Stimulated activated naive CD4-positive, alpha-beta T cell treated with Interleukin-2 at 50 U/mL for 16 hours (primary cell): ENCODE measurements at places on chromosomes 2 and 18.

- DNase-seq = no peak
Observed at GRCh38 chr2:176479961-176480360, 210.7 kb downstream of the MTX2 start.

DNA sequence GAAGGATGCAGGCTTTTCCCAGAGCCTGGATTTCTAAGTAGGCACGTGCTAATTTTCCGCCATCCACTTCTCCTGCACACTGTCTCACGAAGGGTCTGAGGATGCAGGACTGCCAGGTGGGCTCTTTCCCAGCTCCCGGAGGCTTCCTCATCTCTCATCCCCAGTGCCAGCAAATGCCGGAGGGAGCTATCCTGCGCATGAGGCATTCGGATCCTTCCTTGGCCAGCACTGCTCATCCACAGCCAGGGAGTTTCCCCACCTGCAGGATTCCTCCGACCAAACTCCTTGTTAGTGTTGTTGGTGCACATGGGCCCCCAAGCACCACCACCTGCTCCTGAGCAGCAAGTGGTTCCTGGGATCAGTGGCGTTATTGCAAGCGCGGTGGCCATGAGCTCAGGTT lies 5.0 kb downstream of the CNDP1 start:
- no peak for DNase-seq

GRCh38 chr2:8872821-8873432 lies 35.5 kb upstream of the KIDINS220 start:
- no peak for DNase-seq

DNA sequence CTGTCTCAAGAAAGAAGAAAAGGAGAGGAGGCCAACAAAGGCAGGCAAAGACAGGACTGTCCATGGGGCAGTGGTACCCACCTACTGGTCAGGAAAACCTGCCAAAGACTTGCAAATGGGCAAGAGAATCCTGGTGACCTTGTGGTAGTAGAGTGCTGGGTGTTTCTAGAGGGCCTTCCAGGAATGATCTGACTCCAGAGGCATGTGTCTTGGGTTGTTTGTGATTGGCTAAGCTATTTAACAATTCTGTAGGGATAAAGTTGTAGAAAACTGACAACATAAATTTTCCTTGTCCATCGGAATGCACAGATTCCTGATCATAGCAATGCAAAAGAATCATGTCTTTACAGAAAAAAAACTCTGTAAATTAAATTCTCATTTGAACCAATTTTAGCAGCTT lies 68.5 kb upstream of the ZNF532 start:
- no peak for DNase-seq

- no peak for DNase-seq
Observed at GRCh38 chr2:120780402-120780801, 44.7 kb downstream of the GLI2 start.

GRCh38 chr18:79245517-79246001 lies 150.2 kb upstream of the NFATC1 start:
- DNase-seq = peak; percentile 27

- DNase-seq = no peak
Observed at GRCh38 chr2:51888120-51888519, 856.2 kb upstream of the NRXN1 start.

DNA sequence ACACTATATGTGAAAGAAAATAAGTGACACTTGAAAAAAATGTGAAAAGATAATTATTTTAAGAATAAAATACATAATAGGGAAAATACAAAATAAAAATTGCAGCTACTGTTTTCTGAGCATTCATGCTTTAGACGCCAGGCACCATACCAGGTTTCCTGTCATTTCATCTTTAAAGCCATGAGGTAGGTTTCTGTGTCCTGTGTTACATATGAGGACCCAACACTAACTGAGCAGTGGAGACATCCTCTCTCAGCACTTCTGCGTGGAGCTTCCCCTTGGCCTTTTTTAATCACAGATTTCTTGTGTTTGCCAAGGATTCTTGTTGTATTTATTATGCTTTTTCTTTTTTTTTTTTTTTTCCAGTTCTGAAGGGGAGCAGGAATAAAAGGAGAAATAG lies 117.3 kb downstream of the FAM117B start:
- no peak for DNase-seq

- no peak for DNase-seq
Observed at GRCh38 chr2:171310889-171311288, 122.9 kb downstream of the METTL8 start.

GRCh38 chr2:238891457-238892203 lies 43.7 kb downstream of the TWIST2 start:
- DNase-seq = no peak

DNA sequence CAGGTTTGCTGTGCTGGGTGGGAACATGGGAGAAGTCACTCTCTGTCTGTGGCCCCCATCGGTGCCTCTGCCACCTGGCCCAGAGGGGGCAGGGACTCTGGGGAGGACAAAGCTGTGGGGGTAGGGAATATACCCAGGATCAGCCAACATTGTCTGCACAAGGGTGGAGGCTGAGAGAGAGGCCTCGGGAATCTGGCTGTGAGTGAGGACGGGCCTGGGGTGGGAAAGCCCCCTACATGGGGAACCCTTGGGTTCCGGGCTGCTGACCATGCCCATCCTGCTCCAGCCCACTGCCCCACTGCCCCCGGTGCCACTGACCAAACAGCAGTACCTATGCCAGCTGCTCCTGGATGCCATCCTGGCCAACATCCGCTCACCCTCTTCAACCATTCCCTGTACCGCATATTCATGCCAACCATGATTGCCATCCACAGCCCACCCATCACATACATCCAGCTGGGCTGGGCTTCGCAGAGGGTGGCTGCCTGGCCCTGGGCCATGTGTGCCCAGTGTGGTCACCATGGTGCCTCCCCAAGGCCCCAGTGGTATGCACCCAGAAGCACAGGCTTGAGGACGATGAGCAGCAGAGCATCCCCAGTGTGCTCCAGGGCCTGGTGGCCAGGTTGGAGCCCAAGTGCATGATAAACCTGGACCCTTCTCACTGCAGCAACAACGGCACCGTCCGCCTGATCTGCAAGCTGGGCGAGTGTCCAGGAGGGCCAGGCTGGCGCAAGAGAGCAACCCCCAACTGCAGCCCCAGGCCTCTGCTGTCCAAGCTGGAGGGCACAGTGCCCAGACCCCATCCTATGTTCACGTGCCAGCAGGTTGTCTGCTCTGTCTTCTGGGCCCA lies 6.9 kb upstream of the POTEF start:
- DNase-seq = no peak

- no peak for DNase-seq
Observed at GRCh38 chr2:11839916-11840315, 93.5 kb downstream of the LPIN1 start.

- DNase-seq = no peak
Observed at GRCh38 chr2:202425036-202425435, 48.9 kb downstream of the BMPR2 start.

GRCh38 chr2:110820128-110820527 lies 87.8 kb downstream of the ACOXL start:
- no peak for DNase-seq

- DNase-seq = no peak
Observed at GRCh38 chr2:236830926-236831325, 254.8 kb upstream of the COPS8 start.

GRCh38 chr2:144509001-144509878 lies 10.7 kb downstream of the ZEB2 start:
- DNase-seq = no peak

GRCh38 chr2:75710220-75710576 lies 517 bp downstream of the GCFC2 start:
- no peak for DNase-seq

DNA sequence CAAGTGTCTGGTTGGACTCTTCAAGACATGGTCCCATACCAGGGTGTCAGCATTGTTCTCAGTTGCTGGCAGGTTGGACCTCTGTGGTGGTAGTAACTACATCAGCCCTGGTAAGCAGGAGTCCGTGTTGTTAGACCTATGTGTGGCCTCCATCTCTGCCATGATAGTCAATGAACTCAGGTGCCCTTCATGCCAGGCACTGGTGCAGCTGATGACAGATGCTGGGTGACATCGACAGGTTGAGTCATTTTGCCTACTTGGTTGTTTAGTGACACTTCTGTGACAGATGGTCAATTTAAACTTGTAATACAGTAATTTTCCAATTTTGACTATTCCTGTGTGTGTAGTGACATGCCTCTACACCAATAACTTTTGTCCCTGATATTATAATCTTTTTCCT lies 189.7 kb downstream of the SP3 start:
- DNase-seq = no peak

GRCh38 chr2:236607471-236608187 lies 38.0 kb downstream of the ACKR3 start:
- DNase-seq = no peak

DNA sequence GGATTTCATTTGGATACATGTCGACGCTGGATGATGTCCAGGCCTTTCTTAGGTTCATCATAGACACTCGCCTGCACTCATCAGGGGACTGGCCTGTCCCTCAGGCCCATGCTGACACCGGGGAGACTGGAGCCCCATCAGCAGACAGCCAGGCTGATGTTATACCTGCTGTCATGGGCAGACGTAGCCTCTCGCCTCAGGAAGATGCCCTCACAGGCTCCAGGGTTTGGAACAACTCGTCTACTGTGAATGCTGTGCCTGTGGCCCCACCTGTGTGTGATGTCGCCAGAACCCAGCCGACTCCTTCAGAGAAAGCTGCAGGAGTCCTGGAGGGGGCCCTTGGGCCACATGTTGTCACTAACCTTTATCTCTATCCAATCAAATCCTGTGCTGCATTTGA lies 28.3 kb downstream of the MOCOS start:
- DNase-seq = no peak

DNA sequence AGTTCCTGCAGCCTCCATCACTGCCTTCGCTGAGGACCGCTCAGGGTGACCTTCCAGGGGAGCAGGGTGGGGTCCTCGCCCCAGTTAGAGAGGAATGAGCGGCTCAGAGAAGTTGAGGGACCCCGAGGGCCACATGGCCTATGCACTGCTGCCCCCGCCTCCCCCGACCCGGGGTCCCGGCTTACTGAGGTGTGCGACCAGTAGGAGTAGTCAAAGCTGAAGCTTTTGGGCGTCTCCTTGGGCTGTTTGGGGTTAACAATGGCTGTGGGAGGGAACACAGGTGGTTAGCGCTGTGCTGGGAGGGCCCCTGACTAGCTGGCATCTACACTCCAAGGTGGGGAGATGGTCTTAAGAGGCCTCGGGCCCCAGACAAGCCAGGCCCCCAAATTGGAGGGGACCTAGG lies 31.0 kb downstream of the KIF1A start:
- no peak for DNase-seq

GRCh38 chr18:59446012-59446411 lies 86.9 kb upstream of the LMAN1 start:
- DNase-seq = no peak

DNA sequence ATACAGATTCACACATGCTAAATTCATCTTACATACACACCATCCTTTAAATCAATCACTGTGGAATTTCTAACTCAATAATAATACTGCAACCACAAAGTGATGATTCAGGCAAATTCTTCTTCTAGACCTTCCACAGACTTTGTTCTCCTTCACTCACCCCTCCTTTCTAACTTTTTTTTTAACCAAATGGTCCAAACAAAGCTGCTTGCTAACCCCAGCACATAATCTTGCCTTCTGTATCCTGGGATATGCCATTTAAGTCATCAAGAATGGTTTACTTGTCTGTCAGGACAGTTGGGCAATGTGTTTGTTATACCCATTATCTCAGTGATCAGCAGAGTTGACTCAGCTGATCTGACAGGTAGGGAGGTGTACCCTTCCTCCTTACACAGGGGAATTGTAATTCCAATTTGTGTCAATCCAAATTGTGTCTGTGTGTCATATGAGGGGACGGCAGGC lies 10.0 kb downstream of the SLC40A1 start:
- no peak for DNase-seq

- no peak for DNase-seq
Observed at GRCh38 chr2:55838653-55839052, 84.9 kb downstream of the EFEMP1 start.
